ENCODE measurements at places on chromosomes 5 and 9.

DNA sequence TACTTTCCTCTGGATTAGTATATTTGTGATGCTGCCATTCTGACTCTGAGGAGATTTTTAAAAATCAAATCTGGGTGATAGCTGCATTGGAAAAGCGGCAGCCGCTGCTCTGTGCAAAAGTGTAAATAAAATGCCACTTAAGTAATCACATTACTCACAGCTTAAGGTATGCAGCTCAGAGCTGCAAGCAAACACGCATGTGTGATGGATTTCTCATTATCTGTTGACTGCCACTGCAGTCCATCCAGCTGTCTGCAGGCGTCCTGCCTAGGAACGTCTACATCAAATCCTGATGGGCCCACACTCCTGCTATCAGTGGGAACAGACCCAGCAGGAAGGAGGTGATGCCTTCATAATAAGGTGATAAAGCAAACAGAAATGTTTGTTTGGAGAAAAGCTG lies 216.9 kb downstream of the SPOCK1 start:
- DNase-seq = peak; percentile 49

DNA sequence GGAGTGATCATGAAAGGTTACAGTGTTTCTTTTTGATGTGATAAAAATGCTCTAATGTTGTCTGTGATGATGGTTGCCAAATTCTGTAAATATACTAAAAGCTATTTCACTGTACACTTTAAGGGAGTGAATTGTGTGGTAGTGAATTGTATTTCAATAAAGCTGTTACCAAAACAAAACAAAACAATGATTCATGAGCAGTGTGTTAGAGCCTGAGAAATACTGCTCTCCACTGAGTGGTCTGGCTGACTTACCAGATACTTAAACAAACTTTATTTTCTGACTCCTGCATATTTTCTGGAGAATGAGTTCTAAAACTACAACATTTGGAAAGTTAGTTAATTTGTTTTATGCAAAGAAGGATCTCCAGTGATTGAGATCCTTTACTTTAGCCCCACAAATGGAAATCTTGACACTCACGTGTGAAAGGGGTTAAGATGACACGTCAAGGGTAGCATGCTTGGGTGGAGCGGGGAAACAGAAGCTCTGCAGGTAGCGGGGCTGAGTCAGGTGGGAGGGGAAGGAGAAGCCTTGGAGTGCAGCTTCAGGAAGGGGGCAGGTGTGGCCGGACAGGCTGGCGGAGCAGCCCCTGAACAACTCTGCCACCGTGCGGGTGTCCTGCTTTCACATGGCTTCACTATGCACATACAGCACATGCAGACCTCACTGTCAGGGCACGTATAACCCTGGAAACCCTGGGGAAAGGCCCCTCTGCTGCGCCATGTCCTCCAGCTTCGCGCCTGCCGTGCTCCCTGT lies 256.7 kb downstream of the IRX1 start:
- DNase-seq = no peak

GRCh38 chr9:136645352-136645902 lies 17.3 kb upstream of the EGFL7 start:
- no peak for DNase-seq

GRCh38 chr5:113231653-113232000 lies 203.2 kb downstream of the TSSK1B start:
- no peak for DNase-seq

DNA sequence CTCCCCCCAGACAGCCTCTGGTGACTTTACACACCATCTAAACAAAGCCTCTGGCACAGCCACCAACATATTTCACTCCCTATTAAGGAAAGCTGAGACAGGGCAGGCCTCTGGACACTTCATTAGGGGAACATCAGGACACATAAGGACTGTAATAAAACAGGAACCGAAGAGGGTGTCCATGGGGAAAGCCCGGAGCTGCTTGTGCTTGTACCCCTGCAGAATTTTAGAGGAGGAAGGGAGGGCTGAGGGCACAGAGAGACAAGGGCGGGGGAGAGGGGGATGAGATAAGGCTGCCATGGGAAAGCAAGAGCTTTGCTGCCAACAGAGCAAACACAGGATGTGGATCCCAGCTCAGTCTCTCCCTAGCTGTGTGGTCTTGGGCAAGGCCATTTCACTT lies 138.4 kb downstream of the ASTN2 start:
- DNase-seq = no peak

DNA sequence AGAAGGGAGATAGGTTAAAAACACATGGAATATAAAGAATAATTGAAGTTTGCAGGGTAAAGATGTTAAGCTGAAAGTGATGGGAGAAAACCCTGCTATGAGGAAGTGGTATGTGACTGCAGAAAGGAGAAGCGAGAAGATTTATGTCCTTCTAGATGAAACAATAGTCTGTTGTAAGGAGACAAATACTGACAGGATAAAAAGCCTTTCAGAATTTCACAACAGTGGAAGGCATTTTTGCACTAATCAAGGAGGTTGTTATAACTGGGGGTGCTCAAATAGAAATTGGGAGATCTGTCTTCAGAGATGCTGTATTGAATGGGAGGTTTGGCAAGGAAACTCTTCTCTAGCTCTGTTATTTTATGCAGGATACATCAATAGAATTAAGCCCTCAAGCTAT lies 69.6 kb downstream of the NMUR2 start:
- no peak for DNase-seq

GRCh38 chr5:128528126-128528525 lies 9.9 kb downstream of the FBN2 start:
- no peak for DNase-seq
